ENCODE measurements at places on chromosomes 6 and 20.

DNA sequence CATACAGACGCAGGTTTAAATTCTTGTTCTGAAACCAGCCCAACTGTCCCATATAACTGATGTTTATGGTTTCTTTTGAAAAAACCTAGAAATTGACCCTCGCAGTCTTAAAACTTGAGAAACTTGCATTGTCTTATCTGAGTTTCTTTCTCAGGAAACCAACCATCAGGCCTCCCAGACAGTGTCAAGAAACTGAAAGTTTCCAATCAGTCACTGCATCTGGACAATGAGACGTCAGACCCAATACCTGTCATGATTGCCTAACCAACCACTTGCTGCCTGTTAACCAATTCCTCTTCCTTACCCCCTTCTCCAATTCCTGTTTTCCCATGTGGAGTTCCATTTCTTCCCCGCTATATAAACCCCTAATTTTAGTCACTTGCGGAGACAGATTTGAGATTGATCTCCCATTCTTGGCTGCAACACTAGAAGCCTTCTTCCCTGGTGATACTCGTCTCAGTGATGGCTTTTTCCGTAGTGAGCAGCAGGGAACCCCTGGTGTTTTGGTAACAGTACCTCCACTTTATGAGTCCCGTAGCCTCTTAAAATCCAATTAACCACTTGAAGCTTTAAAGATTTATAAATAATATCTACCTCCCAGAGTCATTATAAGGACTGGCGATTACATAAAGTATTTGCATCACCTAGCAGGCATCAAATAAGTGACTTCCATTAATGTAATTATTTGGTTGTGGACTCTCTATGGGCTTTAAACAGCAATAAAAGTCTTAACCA is 49.3 kb downstream of the GPR63 start:
- DNase-seq, result no peak

- no peak for DNase-seq
Observed at GRCh38 chr20:43463527-43464218, 6.0 kb downstream of the SRSF6 start.

GRCh38 chr6:150584596-150584995 is 15.1 kb upstream of the PLEKHG1 start:
- DNase-seq, result no peak

- DNase-seq, result no peak
Observed at GRCh38 chr6:14500809-14501208, 383.2 kb downstream of the CD83 start.

GRCh38 chr20:50121858-50122271 is 8.9 kb upstream of the UBE2V1 start:
- DNase-seq, result peak; percentile 81

GRCh38 chr20:37528446-37529213 is 954 bp upstream of the BLCAP start:
- DNase-seq, result peak; percentile 52

- no peak for DNase-seq
Observed at GRCh38 chr6:67292169-67292568, 1342.9 kb upstream of the ADGRB3 start.

DNA sequence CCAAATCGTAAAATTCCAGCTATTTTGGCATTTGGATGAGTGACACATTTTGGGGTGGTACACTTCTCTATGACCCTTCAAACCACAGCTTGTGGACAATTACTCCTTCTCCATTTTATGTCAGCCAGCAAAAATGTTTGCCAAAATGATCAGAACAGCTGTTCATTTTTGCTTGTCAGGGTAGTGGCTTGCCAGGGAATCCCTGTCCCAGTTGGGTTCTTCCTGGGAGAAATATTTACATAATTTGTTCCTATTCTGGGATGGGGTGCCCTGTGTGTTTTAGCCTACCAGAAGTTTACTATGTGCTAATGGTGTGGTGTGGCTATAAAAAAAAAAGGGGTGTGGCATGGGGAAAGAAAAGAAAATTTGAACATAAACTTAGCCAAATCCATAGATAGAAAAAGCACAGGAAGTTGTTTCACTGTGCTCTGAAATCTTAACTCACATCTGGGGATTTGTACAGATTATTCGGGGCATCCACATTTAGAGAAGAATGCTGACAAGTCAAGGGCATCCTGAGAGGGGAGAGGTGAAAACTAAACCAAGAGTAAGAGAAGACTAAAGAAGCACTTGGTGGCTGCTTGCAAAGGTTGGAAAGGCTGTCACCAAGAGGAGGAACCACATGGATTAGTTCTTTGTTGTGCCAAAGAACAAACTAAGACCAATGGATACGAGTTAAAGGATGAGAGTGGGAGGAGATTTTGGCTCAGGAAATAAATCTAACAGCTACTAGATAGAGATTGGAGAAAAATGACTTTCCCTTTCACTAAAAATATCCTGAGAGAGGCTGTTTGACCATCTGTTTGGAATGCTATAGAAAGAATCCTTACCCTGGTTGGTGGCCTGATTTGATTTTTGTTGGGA is 55.2 kb upstream of the RBM24 start:
- no peak for DNase-seq

- DNase-seq, result peak; percentile 91
Observed at GRCh38 chr6:54655162-54655561, 191.4 kb upstream of the FAM83B start.

GRCh38 chr20:16615199-16615598 is 42.0 kb upstream of the KIF16B start:
- peak; percentile 30 for DNase-seq

- DNase-seq, result peak; percentile 81
Observed at GRCh38 chr20:652615-653109, 338 bp downstream of the SRXN1 start.

- no peak for DNase-seq
Observed at GRCh38 chr6:74807674-74808073, 398.2 kb downstream of the COL12A1 start.

- DNase-seq, result no peak
Observed at GRCh38 chr6:122116119-122116834, 283.2 kb upstream of the HSF2 start.

DNA sequence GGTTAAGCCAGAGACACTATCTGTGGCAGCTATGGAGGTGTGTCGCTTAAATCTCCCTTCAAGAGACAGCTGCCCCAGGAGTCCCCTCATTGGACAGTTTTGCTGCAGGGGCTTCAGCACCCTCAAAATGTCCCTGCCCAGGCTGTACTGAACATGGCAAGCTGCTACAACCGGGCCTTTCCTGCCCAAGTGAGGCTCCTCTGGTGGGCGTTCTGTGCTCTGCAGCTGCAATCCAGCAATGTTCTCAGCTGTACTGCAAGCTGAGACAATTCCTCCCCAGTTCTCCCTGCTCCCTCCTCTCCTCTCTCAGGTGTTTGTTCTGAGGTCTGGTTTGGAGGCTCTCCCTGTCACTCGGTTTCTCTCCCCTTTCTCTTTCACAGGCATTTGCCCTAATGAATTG is 190.8 kb upstream of the LAMP5 start:
- peak; percentile 31 for DNase-seq

DNA sequence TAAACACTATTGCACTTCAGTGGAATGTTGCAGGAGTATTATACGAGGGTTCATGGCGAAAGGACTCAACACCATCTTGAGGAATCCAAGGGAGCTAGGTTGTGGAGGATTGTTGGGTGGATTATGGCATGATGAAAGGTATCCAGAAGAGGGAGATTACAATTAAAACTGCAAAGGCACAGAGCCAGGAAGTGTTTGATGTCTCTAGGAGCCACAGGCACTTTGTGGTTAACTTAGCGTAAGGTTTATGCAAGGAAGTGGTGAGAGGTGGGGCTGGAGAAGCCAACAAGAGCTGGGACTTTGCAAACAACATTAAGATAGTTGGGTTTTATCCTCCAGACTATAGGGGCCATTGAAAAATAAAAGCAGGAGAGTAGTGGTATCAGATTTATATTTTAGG is 86.6 kb upstream of the TPD52L1 start:
- DNase-seq, result no peak

DNA sequence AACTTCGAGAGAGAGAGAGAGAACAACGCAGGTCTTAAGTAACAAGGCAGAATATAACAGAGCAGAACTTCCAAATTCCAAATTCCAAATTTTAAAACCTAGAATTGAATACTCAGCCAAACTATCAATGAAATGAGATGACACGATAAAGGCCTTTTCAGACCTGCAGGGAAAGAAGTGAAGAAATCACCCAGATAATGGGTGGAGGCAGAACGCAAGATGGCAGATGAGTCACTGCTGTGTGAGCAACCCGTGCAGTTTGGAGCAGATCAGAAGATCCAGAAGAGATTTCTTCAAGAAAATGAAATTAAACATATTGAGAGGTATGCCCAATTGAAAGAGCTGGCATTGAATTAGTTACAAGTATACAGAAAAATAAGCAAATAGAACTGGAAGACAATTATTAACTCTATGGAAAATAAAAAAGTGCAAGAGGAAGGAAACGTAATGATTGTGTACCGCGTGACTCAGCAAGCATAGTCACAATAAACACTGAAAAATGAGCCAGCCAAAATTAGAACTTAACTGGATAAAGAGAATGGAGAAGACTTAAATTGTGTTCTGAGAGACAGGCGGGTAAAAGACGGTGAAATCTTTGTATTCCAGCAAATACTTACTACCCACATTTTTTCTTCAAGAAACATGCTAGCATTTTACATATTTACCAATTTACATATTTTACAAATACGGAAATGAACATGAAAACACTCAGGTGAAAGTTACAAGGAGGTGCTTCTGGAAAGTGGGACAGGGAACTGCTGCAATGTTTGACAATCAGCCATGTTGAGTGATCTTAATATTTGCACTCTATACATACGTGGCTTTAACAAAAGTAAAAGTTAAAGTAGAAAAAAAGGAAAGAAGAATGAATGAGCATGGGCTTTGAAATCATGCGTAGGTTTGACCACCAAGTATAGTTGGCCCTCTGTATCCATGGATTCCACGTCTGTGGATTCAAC is 87.9 kb upstream of the CDYL start:
- DNase-seq, result peak; percentile 54

DNA sequence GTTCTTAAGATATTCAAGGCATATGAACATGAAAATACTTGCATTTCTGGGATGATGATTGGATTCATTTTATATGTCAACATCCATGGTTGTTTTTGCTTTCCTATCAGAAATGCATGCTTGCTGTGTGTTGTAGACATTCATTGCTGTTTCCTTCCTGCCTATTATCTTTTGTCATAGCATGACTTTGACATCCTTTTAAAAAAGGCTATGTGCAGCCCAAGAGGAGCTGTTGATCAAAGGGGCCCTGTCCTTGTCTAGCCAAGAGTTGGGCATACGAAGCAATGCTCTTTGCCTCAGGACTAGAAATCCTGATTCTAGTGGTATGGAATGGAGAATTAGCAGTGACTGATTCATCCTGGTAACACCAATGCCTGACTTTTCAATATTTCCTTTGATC is 143.1 kb downstream of the RNF144B start:
- peak; percentile 64 for DNase-seq

DNA sequence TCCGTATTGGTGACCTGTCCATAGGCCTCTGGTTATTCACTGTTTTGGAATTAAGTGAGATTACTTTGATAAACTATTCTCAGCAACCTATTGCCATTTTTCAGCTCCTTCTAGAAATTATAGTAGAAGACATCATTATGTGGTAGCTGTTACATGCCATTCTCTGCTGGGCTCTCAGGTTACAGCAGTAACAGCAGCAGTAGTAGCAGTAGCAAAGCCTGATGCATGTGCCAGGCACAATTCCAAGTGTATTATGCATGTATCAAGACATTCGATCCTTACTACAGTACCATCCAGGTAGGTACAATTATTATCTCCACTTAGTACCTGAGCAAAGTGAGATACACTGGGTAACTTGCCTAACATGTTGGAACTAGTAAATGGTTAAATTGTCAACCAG is 74.3 kb downstream of the RPS12 start:
- no peak for DNase-seq

DNA sequence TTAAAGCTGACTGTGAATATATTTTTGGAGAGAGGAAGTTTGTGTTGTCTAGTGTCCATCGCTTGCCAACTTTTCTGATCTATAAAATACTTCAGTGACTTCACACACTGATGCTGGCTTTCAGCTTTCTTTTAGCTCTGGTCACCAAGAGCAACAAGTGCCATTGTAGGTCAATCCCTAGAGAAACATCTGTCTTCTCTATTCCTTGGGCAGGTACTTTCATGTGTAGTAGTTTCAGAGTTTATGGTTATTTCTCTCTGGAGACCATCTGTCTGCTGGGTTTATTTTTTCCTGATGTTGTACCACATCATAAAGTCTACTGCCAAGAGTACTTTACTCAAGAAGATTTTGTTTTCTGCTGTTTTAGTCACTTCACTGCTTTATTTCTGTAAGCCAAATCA is 249.9 kb downstream of the KHDC1L start:
- DNase-seq, result peak; percentile 50

GRCh38 chr20:47921408-47921807 is 136.1 kb upstream of the SULF2 start:
- no peak for DNase-seq

GRCh38 chr20:40931410-40932044 is 97.1 kb upstream of the TOP1 start:
- no peak for DNase-seq

GRCh38 chr20:25033265-25033923 is 24.5 kb downstream of the ACSS1 start:
- DNase-seq, result no peak

- no peak for DNase-seq
Observed at GRCh38 chr20:51602131-51602530, 59.6 kb upstream of the NFATC2 start.

DNA sequence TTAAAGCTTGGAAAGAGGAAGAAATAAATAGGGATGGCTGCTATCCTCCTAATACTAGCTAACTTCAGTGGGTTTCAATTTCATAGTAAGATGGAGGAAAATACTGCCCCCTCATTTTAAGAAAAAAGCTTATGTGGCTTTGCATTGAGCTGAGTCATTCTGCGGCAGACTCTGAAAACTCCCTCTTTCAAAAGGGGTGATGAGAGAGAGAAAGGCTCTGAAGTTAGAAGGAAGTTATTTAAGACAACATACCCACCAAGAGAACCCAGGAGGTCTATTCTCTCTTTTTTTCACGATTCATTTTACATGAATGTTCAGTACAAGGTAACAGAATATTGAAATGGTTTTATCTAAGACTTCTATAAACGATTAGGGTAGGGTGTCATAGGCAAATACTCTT is 4.5 kb downstream of the PRDM13 start:
- DNase-seq, result no peak

Measured in DMS53 (cell line).